ENCODE measurements at places on chromosomes 7 and 10. TPM values are rescaled to one million over a fixed set of nuclear protein-coding genes. Genes with fewer than 3 reads are reported as not detected.
A peak's percentile ranks its signal among the peaks of the same experiment; 100 is the strongest.

- DNase-seq, result no peak
Measured at GRCh38 chr10:121914661-121915060, 13.2 kb downstream of the ATE1 start.

DNA sequence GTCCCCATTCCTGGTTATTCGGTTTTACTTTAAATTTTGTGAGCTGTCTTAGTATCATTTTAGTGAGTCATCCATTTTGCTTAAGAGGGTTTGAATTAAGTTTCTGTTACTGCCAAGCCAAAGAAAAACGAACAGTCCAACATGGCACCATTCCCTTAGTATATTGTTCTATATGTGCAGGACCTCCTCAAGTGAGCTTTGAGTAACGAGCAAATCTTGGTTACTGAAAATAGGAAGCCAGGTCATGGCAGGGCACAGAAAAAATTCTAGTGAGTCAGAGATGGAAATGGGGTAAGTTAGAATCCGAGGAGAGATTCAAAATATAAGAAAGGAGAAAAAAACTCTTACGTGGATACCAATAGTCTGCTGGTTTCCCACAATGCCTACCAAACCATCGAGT lies 292.9 kb downstream of the BAMBI start:
- DNase-seq, result no peak

GRCh38 chr7:102413091-102413490 lies 16.9 kb downstream of the PRKRIP1 start:
- DNase-seq, result peak; percentile 90

The PNLIPRP1 gene
- total RNA-seq, result not detected

GRCh38 chr10:24569330-24569796 lies 154.3 kb downstream of the ARHGAP21 start:
- DNase-seq, result no peak

GRCh38 chr7:118298771-118299170 lies 74.3 kb downstream of the ANKRD7 start:
- no peak for DNase-seq

The RBP3 gene
- not detected for total RNA-seq

- DNase-seq, result no peak
Measured at GRCh38 chr7:16438988-16439387, 17.6 kb upstream of the CRPPA start.

DNA sequence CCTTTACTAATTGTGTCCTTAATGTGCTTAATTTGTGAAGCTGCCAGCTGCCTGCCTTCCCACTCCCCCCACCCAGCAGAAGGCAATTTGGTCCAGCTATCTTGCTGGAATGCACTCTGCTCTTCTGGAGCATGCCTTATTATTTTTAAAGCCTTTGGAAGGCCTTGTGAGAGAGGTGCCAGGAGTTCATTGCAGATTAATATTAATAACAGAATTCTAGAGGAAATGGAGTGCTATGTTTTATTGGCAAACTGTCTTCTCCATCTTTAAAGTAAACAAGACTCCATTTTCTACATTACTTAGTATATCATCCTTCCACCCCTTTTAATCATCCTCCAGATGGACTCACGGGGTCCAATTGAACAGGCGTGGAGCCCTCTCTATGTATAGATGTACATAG lies 50.8 kb upstream of the ZNF32 start:
- DNase-seq, result no peak

DNA sequence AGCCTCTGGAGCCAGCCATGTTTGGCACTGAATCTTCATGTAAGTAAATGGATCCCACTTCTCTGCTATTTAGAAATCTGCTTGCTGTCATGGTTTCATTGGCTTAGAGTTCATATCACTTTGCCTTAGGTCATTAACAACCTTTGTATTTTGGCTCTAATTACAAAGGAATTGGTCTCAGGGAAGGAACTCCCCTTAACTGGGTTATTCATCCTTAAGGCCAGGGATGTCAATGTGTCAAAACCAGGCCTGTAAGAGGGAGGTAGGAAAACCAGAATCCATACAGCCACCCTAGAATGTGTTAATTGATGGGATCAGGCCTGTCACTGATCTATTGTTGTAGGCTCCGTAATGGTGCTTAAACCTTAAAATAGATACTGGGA lies 67.3 kb downstream of the ST7 start:
- no peak for DNase-seq

The NCF1 gene
- 0.18 TPM for total RNA-seq

GRCh38 chr7:100159099-100159623 lies 638 bp upstream of the TRAPPC14 start:
- no peak for DNase-seq

The TRIM50 gene
- not detected for total RNA-seq

GRCh38 chr7:400901-401485 lies 111.0 kb downstream of the FOXL3 start:
- no peak for DNase-seq

DNA sequence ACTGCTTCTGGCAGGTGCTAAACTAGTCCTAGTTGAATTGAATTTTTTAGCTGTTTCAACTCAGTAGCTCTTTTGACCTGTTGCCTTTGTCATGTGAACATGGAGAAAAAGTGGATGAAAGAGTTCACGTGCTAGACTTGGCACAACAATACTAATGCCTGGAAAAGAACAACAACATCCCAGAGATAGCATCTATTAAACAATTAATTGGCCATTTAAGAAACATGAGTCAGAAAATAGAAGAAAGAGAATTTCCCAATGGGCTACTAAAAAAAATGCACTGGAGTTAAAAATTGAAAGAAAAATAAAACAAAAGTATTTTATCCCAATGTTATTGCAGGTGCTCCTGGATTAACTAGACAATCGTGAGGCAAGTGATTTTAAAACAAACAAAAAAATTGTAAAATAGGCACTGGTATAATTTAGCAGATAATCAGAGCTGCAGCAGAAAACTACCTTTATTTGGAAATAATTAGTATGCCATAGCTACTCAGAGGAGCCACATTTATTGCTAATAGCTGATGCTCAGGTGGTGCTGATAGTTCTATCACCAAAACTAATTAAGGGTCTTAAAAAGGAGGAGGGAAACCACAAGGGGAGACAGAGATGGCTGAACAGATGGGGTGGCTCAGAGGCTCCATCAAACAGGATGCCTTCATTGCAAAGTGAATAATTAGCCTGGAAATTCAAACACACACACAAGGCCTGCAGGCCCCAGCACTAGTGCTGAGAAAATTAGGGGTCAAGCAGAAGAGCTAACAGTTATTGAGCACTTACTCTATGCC lies 17.6 kb downstream of the CCDC71L start:
- no peak for DNase-seq

DNA sequence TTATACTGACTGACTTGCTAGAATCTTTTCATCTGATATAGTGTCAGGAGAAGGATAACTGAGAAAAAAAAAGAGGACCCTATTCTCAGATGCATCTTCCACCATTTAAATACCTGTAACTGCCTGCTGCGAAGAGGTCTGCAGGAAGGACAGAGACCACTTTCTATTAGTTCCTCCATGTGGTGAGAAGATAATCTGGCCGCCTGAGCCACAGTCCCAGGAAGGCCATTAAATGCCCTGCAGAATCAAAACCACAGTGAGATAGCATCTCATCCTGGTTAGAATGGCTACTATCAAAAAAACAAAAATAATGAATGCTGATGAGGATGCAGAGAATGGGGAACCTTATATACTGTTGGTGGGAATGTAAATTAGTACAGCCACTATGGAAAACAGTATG lies 19.9 kb upstream of the IFIT1B start:
- no peak for DNase-seq

GRCh38 chr7:28178599-28178998 lies 2.0 kb downstream of the JAZF1 start:
- DNase-seq, result no peak

GRCh38 chr7:42096681-42097561 lies 140.1 kb downstream of the GLI3 start:
- DNase-seq, result no peak

The C7orf57 gene
- 2.4 TPM for total RNA-seq

DNA sequence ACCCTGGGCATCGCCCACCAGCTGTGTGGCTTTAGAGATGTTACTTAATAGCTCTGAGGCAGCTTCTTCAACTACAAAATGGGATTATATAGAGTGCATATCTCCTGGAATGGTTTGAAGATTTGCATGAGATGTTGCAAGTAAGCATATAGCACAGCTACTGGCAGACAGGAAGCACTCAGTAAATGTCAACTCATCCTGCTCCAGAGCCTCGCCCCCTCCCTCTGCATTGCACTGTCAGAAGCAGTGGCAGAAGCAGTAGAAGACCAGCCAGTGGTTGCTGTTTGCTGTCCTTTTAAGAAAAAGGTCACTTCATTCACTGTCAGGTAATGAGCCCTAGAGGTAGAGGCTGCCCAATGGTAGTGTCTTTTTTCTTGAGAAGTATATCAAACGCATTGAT lies 180.0 kb upstream of the GHITM start:
- no peak for DNase-seq

The SUN3 gene
- 0.36 TPM for total RNA-seq

DNA sequence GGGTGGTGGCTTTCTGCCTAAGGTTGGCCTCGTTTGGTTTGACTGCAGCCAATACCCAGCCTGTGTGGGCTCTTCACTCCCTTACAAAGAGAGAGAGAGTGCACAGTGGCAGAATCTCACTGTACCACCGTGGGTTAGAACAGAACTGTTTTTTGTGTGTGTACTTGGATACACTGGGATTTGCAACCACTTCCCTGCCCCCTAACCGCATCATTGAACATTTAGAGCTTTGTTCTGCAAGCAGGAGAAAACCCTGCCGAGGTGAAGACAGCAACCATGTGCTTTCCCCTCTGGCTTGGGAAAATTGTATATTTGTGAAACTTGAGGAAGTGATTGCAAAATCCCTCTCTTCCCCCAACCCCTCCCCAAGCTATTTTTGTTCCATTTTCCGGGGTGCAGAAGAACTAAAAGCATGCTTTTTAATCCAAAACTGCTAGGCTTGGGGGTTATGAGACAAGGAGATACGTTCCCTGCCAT lies 201.2 kb downstream of the TCF7L2 start:
- DNase-seq, result peak; percentile 10

DNA sequence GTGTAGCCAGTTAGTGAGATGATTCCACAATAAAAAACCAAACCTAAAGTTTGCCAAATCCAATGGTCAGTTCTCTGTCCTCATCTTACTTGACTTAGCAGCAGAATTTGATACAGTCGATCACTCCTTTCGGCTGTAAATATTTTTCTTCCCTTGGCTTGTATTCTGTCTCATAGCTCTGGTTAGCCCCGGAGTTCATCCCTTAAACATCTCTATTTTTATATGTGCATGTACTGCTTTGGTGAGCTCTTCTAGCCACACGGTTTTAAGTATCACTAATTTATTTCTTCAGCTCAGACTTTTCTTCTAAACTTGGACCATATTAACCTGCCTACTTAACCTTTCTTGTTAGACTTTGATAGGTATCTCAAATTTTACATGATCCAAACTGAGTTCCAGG lies 17.8 kb upstream of the ASB15 start:
- no peak for DNase-seq

GRCh38 chr10:1873661-1874315 lies 136.5 kb upstream of the ADARB2 start:
- no peak for DNase-seq

The FRMD4A gene
- 169 TPM for total RNA-seq

DNA sequence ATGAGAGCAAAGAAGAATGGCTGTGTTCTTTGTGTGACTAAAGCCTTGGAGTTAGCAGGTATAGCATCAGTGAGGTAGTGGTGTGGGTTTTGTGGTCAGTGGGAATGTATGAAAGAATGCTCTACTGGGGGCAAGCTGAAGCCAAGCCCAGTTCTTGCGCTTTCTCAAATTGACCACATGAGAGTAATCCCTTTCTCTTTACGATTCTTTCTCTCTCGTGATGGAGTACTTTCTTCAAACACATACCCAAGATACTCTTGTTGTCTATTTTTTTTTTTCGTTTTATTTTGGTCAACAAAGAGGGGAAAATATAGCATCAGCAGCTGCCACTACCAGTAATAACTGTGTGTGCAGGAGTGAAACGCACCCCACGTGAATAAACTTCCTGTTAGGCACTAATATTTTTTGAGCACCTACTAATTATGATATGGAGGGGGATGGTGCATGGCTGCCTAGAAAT lies 8.4 kb upstream of the PANK1 start:
- no peak for DNase-seq

DNA sequence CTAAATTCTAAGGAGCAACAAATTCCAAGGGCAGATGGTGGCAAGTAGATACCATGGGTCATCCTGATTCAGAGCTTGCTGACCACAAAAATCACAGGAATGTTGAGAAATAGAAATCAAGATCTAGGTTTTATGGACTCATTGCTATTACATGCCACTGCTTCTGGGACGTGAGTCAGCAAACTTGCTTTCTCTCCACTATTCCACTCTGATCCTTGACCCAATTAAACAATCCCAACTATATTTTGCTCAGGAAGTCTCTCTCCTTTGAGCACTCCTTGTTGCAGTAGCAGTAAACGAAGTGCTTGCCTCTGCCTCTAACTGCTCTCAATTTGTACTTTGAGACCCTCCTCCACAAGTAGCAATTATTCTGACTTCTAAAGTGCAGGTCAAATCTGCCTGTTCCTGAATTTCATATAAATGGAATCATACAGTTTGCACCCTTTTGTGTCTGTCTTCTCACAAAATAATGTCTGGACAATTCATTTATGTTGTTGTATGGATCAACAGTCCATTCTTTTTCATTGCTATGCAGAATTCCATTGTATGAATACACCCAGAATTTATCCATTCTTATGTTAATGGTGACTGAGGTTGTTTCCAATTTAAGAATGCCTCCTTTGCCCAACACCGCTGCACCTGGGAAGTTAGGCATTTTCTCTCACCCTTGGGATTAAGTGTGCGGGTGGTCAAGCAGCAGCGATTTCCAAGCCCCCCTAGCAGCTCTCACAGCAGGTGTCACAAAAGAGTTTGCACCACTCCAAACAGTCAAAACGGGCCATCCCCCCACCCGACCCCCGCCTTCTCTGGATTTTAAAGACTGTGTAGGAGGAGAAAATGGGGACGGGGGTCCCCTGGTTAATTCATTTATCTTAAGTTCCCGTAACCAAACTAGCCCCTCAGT lies 35.9 kb downstream of the ACSM6 start:
- DNase-seq, result no peak

GRCh38 chr7:141737118-141737835 lies 881 bp upstream of the SSBP1 start:
- no peak for DNase-seq

DNA sequence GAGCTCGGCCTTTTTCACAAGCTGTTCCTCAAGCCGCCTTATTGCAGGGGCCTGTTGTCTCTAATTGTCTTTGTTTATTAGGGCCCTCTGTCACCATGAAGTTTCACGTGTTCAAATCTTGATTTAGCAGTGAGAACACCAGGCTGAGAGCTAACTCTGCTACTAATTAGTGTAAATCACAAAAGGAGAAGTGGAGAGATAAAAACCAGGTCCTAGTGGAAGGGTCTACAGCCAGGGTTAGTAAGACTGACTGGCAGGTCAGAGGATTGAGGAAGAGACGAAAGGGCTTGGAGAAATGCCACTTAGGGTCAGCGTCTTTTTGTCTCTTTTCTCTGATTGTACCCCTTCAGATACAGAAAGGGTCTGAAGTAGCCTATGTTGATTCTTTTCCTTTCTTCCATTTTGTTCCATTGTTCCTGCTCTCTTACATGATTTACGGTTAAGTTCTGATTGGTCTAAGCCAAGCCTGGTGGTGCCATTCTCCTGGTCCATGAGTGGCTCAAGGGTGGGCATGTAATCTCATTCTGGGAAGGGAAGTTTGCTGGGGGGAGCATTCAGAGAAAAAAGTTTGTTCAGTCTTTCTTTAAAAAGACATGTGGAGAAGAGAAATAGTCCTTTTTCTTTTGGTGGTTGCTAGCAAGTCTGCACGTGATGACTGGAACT lies 21.3 kb downstream of the SSMEM1 start:
- DNase-seq, result no peak

The TMEM273 gene
- total RNA-seq, result 2.8 TPM

GRCh38 chr7:120675076-120675475 lies 182.9 kb downstream of the TSPAN12 start:
- no peak for DNase-seq

Measured in cerebellum (tissue), 4 donors.